Small intestine (tissue), 16 donors: ENCODE measurements at places on chromosomes 2 and 18.

- no peak for DNase-seq
Measured at GRCh38 chr2:40318921-40319320, 133.0 kb downstream of the SLC8A1 start.

- no peak for DNase-seq
Measured at GRCh38 chr2:73301636-73302035, 8.3 kb upstream of the EGR4 start.

- no peak for DNase-seq
Measured at GRCh38 chr2:105262651-105263091, 21.1 kb downstream of the GPR45 start.

GRCh38 chr18:12777500-12777944 is 74.7 kb downstream of the PSMG2 start:
- DNase-seq = no peak

GRCh38 chr2:2045950-2046349 is 285.1 kb downstream of the MYT1L start:
- no peak for DNase-seq

- DNase-seq = no peak
Measured at GRCh38 chr2:135130751-135131150, 78.7 kb downstream of the RAB3GAP1 start.

DNA sequence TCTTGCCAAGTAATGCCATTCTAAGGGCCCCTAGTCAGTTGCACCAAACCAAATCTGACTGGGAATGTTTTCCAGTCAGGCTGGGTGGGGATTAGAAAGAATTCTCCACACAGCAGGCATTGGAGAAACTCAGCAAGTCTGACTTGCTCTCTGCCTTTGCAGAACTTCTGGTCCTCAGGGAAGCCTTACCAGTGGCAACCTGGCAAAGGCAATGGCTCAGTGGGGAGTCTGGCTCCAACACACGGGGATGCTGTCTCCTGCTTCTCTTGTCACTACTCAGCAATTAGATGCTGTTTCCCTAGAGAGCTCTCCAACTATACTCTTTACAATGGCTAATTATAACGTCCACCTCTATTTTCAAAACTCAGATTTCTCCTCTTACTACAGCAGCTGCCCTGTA is 810.7 kb downstream of the LRRTM4 start:
- DNase-seq = no peak

- DNase-seq = no peak
Measured at GRCh38 chr2:13009027-13009642, 292.4 kb downstream of the TRIB2 start.

GRCh38 chr2:68745006-68745405 is 10.4 kb downstream of the ARHGAP25 start:
- no peak for DNase-seq

- DNase-seq = no peak
Measured at GRCh38 chr2:41832218-41832617, 215.6 kb upstream of the PKDCC start.

DNA sequence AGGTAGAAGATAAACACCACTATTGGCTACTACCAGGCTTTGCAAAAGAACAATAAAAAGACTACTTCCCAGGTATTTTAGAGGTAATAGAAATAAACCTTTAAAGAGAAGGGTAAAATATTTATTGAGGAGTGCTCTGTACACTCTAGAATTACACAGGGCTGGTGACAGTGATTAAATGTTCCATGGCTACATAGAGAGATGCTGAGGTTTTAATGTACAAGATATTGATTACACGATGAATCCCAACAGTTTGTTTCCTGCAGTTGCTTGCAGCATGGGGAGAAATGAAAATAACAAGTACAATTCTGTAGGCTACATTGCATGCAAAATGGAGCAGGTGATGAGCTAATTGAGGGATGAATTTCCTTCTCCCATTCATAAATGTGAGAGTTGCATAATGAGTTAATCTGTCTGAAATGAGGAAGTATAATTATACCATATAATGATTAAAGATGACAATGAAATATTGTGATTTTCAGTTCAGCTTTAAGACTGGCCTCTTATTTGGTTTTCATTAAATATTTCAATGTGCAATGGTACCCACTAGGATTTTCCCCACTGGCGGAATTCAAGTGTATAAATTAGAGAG is 266.1 kb downstream of the SOCS6 start:
- no peak for DNase-seq

DNA sequence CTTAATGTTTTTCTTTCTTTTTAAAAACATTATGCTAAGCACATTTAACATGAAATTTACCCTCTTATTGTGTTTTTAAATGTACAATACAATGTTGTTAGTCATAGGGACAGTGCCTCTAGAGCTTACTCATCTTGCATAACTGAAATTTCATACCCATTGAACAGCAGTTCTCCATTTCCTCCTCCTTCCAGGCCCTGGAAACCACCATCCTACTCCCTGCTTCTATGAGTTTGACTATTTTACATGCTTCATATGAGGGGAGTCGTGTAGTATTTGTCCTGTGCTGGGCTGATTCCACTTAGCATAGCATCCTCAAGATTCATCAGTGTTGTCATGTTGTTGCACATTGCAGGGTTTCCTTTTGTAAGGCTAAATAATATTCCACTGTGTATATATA is 92.6 kb downstream of the SPATS2L start:
- DNase-seq = no peak

DNA sequence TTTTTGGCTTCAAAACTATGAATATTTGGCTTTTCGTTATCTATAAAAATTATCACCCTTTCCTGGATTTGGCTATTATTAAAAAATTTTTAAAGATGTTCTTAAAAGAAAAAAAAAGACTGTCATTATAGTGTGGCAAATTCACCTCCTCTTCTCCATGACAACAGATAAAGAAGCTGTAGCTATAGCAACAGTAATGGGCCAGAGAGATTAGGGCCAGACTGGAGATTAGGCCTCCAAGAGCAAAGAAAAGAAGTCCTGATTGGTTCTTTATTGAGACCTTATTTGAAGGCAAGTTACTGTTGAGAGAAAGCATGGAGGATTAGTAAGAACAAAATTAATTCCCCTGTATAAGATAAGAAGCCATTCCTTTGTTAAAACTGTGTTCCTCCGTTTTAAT is 812.5 kb downstream of the DCC start:
- DNase-seq = no peak

DNA sequence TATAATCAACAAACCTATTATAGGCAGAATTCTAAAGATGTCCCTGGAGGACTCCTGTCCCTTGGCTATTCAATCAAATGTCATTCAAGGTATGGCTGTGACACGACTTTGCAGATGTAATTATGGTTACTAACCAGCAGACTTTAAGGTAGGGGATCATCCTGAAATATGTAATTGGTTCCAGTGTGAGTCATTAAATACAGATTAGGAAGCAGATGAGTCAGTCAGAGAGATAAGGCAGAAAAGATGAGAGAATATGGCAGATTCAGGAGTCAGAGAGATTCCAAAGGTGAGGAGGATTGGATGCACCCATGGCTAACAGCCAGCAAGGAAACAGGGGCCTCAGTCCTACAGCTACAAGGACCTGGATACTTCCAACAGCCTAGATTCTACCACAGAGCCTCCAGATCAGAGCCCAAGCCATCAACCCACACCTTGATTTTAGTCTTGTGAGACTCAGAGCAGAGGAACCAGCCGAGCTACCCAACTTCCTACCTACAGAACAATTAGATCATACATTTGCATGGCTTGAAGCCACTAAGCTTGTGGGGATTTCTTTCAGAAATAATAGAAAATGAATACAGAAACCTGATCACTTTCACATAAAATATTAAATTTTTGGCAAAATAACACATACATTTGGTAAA is 11.2 kb upstream of the PROM2 start:
- DNase-seq = no peak

DNA sequence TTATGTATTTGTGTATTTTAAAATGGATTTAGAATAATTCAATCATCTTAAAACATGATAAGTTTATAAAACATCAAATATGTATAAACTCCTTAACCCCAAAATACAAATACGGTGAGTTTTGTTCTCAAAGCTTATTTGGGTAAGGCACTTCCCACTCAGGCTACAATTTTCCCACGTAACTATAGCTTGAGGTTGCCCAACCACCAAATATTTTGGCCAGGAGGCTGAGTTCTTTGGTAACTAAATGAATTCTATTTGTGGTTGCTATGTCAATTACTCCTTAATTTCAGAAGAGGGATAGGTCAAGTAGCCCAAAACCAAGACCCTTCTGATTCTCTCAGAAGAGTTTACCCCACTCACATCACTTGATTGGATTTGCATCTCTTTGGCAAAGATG is 70.4 kb downstream of the MYL12B start:
- no peak for DNase-seq

GRCh38 chr18:39341129-39341528 is 1775.5 kb upstream of the CELF4 start:
- no peak for DNase-seq

DNA sequence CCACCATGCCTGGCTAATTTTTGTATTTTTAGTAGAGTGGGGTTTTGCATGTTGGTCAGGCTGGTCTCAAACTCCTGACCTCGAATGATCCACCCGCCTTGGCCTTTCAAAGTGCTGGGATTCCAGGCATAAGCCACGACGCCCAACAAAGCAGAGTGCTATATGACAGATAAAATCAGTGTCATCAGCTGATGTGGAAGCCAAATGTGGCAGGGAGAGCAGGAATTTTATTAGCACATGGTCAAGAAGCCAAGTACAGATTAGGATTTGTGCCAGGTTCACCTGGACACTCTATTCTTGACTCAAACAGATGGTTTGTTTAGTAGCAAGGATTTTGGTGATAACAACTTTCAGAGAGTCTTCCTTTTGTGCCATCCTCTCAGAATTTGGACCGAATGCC is 62.7 kb downstream of the LCLAT1 start:
- no peak for DNase-seq

DNA sequence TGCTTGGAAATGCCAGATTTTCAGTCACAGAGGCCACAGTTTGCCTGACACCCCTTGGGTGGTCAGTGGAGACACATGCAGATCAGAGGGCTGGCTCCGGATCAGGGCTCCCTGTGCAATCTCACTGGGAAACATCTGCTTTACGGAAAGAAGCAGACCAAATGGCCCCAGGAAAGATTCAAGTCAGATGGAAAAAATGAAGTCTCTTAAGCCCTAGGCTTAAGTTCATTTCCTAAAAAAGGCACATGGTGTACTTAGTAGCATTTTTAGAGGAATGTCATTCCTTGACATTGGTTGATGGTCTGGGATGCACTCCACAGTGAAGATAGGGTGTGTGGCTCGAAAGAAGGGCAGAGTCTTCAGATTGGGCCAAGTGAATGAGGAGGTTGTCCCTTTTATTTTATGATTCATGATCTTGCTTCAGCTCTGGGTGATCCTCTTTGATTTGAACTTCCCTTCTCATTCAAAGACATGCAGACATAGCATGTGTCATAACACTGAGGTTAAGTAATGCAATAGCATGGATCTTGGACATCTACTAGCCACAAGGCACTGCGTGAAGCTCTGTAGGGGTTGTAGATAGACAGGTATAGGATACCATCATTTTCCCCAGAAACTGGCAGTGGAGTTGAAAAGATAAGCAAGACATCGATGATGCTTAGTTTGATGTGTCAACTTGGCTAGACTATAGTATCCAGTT is 56.5 kb downstream of the KCNE4 start:
- DNase-seq = no peak

GRCh38 chr2:215107216-215108056 is 31.0 kb downstream of the ABCA12 start:
- DNase-seq = no peak

DNA sequence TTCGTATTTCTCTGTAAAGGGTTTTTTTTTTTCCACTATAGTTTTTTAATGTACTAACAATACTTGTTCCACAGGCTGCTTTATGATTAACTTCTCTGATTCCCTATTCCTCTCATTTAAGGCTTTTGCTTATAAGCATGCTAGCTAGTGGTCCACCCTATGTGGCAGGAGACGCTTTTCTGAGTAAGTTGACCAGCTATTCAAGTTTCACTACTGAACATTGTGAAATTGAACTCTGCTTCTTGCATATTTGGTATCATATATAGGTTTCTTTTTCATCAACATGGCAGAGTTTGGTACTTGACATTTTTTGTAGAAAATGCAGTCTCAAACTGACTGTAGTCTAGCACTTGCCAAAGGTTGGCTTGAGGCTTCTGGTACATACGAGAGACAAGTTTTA is 74.2 kb downstream of the OTX1 start:
- DNase-seq = no peak

GRCh38 chr18:37452682-37453385 is 112.8 kb downstream of the CELF4 start:
- peak; percentile 62 for DNase-seq

DNA sequence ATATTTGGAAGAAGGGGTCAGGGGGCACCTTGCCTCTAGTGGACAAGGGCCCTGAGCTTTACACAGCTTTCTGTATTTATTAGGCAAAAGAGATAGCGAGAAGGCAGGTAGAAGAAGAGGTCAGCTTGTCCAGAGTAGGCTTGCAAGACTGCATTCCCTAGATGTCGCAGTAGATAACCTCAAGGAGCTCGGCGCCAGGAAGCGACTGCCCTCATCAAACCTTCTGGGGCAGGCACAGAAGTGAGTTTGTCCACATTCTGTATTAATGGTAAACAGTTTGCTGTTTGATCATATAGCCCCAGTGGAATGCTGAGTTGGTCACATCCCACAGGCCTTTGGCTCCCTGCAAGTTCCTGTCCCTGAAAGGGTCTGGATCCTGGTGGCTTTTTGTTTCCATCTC is 7.0 kb downstream of the CHCHD5 start:
- DNase-seq = no peak

DNA sequence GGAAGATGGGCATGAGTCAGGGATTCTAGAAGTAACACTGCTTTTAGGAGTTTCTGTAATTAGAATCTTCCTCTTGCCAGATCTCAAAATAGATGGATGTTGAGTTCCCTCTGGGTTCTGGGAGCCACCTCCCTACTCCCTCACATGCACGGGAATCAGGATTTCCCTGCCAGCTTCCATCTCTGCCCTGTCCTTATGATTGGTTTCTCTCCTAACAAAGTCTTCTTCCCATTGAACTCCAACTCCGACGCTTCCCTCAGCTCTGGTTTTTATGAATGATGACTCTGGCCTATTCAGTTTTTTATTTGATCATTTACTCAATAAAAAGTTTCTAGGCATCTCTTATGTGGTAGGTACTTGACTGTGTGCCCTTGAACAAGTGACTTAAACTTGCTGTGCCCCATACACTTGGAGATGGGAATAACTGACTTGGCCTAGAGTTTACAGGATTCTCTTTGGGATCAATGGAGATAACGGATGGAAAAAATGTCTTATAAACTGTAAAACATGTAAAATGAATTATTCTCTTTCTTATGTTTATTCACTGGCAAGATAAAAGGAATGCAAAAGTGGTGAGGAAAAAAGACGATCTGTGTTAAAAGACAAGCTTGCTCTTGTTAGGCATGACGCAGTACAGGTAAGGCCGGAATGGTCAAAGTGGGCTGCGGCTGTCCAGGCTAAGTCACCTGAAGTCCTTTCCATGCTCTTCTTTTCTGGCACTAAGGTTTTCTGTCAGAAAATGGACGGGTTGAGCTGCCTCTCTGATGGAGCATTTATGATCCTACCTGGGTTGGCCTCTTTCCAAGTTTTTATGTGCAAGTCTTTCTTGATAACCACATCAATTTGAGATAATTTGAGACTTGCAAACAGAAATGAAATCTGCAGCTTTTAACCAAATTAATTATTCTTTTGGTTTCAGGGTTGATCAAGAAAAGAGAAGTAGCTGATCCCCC is 199.6 kb downstream of the MYCN start:
- DNase-seq = peak; percentile 66
